ENCODE measurements at places on chromosomes 1 and 21.

DNA sequence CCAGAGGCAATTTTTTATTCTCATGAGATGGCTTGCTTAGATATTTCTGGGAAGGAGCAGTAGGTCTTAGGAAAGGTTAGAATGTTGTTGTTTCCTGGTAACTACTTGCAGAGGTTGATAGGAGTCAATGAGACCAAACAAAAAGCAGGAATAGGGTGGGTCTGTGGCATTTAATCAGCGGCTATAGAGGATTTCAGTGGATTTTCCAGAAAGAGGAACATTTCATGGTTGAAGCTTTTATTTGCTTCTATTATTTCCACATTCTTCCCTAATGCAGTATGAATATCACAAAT, 111.3 kb upstream of the PALMD start:
- DNase-seq: no peak

- no peak for DNase-seq
Measured at GRCh38 chr1:119298687-119299303, 69.8 kb upstream of the HAO2 start.

DNA sequence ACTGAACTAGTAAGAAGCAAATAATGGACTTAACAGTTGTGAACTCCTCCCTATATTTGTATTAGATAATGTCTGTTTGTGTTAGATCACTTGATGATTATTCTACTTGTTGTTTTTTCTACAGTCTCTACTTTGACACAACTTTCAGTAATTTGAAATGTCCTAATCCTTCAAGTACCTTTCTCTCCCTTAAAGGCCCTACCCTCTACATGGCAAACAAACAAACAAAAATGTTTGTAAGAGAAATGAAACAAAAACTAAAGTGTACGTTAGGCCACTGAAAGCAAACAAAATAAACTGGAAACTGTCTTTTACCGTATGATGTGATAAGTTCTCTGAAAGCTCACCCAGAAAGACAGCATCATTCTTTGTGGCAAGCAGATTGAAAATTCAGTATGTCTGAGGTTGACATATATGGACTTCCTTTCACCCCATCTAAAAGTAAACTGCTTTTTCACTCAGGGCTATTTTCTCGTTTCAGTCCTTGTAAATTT, 255.9 kb upstream of the SNX7 start:
- no peak for DNase-seq

- no peak for DNase-seq
Measured at GRCh38 chr1:20343149-20343937, 52.7 kb downstream of the VWA5B1 start.

GRCh38 chr1:203425663-203425975, 50.0 kb upstream of the PRELP start:
- no peak for DNase-seq

All from cerebellar nuclear complex (tissue), 1 donor.